ENCODE measurements at places on chromosomes 1 and 21.

- no peak for DNase-seq
Observed at GRCh38 chr1:152806576-152806975, at the start of gene LCE1C. Gene LCE1C (minus strand): TSS chr1:152806651. CDS start chr1:152805478, 1,173 bp downstream.

GRCh38 chr1:154429118-154429517, 24.0 kb downstream of the IL6R start:
- DNase-seq: no peak

DNA sequence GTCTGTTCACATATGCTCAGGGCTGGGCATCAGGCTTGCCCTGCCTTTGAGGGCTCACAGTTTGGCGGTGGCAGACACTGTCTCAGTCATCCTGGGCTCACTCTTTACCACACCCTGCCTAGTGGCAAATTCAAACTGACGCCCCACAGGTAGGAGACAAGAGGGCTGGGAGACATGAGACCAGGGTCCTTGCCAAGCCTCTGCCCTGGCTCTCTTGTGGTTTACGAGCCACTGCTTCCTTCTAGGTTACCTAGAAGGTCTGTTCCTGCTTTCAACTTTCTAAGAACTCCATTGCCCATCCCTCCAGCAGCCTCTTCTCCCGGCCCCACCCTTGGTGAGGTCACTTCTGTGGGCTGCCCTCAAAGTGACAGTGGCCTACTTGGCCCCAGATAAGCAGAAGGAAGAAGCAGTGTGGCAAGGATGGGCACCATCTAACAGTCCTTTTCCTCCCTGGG, 10.5 kb downstream of the KIF21B start:
- no peak for DNase-seq

DNA sequence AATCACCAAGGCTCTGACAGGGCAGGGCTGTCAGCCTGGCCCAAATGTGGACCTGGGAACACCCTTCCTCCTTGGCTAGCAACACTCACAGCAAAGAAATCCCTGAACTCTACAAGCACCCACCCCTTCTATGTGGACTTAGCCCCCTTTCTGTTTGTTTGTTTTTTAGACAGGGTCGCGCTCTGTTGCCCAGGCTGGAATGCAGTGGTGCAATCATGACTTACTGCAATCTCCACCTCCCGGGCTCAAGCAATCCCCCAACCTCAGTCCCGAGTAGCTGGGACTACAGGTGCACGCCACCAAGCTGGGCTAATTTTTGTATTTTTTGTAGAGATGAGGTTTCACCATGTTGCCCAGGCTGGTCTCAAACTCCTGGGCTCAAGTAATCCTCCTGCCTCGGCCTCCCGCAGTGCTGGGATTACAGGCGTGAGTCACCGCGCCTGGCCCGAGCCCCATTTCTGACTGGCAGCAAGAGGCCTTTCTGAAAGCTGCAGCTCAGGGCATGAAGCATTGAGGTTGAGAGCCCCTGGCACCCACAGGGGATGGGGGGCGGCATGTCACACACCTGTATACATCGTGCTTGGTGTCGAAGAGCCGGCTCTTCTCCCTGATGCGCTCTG, 16.2 kb downstream of the RIPK4 start:
- no peak for DNase-seq

DNA sequence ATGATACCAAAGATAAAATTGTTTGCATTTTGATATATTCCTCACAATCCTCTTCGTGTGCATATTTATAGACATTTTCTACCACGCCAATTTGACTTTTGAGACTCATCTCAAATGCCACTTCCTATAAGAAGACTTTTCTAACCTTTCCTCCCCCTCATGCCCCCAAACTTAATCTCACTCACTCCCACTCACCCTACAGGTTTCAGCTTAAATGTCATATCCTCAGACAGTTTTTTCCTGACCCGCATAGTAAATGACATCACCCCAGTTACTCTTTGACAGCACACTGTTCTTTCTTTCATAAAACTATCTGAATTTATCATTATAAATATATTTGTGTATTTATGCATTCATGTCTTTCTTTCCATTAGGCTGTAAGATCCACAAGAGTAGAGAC, 29.6 kb upstream of the RGS8 start:
- no peak for DNase-seq
